Cardiac muscle cell (in vitro differentiated cells and primary cell): ENCODE measurements at places on chromosomes 5 and 9.

DNA sequence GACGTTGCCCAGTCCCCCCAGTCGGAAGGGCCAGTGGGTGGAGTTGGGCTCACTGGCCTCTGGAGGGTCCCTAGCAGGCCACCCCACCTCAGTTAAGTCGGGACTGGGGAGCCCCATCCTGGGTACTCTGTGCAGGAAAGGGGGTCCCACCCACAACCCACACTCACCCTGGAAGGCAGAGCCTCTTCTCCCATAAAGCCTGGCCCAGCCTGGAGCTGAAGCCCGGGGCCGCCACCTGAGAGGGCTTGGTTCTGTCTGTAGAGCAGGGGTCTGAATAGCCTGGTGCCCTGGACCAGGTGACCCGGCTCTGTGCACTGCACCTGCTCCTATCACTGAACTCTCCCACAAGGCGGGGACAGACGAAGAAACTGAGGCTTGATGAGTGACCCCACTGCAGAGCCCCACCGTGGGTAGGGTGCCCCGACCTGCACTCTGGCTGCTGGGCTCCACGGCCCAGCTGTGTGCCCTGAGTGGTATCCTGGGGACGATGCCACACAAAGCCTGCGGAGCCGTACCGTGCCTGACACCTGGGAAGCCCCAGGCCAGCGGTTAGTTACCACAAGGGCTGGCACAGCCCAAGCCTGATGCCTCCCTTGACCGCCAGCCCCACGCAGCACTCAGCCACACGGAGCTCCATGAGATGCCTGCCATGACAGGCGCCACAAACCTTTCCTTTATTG, 7.3 kb downstream of the PTGES2 start:
- no peak for DNase-seq

DNA sequence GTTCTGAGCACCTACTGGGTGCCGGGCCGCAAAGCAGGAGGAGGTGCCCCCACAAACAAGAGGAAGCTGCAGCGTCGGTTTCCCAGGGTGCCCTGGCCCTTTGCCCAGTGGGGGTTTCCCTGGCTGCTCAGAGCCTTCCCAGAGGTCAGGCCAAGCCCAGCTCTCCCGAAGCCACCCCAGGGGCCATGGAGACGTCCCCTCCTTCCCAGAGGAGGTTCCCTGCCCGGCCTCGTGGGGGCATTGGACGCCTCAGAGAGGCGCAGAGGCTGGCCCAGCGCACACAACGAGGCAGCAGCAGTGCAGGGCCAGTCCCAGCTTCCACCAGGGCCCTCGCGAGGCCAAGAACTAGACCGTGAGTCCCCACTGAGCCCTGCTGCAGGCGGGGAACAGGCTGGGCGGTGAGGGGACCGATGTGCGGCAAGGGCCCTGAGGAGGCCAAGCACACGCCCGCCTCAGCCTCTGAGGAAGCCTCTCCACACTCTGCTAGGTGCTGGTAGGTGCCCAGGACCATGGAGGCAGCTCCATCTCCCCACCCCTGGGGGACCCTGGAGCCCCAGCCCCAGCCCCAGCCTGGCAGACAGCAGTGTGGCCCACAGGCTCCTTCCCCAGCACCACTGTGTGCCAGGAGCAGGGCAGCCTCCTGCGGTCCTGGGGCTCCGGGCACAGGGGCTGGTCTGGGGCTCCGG, 7.0 kb downstream of the DIPK1B start:
- DNase-seq: no peak

- no peak for DNase-seq
Measured at GRCh38 chr5:14890846-14891245, 19.3 kb upstream of the ANKH start.

GRCh38 chr5:33631786-33632185, 191.0 kb downstream of the TARS1 start:
- DNase-seq: peak; percentile 20

GRCh38 chr5:134570365-134570758, 44.9 kb downstream of the JADE2 start:
- DNase-seq: no peak

DNA sequence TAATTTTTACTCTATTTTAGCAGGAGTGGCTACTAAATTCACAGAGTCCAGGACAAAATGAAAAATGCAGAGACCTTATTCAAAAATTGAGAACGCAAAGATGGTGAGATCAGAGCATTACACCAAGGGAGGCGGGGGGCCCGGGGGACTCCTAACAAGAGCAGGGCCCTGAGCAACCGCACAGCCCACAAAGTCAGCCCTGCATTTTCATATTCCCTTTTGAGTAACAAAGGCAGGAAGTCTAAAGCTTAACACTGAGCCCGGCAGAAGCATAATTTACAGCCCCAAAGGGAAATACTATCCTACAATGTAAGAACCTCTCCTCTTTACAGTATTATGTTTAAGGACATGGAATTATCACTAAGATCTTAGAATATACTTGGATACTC, 69.4 kb downstream of the TLE1 start:
- DNase-seq: no peak

DNA sequence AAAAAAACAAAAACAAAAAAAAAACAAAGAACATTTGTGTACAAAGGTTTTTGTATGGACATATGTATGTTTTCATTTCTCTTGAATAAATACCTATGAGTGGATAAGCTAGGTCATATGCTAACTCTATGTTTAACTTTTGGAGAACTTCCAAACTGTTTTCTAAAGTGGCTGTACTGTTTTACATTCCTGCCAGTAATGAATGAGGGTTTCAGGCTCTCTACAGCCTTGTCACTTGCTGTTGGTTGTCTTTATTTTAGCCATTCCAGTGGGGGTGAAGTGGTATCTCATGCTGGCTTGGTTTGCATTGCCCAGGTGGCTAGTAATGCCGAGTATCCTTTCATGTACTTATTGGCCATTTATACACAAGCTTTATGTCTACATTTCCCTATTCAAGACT, 9.1 kb upstream of the TRIO start:
- DNase-seq: no peak
